ENCODE measurements at places on chromosomes 1 and 21. TPM values are rescaled to one million over a fixed set of nuclear protein-coding genes. Genes with fewer than 3 reads are reported as not detected.

Gene SAMD13
- total RNA-seq = 1.7 TPM

Gene OR2M5
- total RNA-seq = not detected

Gene GPR61
- 0.16 TPM for total RNA-seq

Gene CFHR2
- total RNA-seq = not detected

Gene PIGR
- total RNA-seq = 0.49 TPM

Gene NES
- 123 TPM for total RNA-seq

Gene VANGL1
- 6.9 TPM for total RNA-seq

Gene SH3BGR
- total RNA-seq = 96.1 TPM

Gene FCRL1
- total RNA-seq = not detected

Gene PADI2
- total RNA-seq = 0.83 TPM

Gene ESPN
- not detected for total RNA-seq

Gene TMEM59
- total RNA-seq = 496 TPM

Gene CLEC20A
- total RNA-seq = not detected

Gene OR14K1
- total RNA-seq = not detected

Gene KMO
- 0.21 TPM for total RNA-seq

Gene TFF2
- not detected for total RNA-seq

Gene GFI1
- 0.35 TPM for total RNA-seq

- peak overlapping the region; percentile 78 for H3K27ac ChIP-seq
- no peaks in the 10 kb centered on the region for H3K36me3 ChIP-seq
- H3K4me3 ChIP-seq = peak overlapping the region; percentile 66
These were observed 1.2 kb downstream of the EVA1B start for GRCh38 chr1:36322041-36322785.

- no peak overlapping the region for H3K4me3 ChIP-seq
- no peak for DNase-seq
- no peak overlapping the region for H3K27ac ChIP-seq
- peaks cover 1% of the 10 kb centered on the region for H3K4me1 ChIP-seq
- H3K27me3 ChIP-seq = no peaks in the 10 kb centered on the region
These were observed 30.6 kb downstream of the IFNAR1 start for GRCh38 chr21:33355355-33355754.

DNA sequence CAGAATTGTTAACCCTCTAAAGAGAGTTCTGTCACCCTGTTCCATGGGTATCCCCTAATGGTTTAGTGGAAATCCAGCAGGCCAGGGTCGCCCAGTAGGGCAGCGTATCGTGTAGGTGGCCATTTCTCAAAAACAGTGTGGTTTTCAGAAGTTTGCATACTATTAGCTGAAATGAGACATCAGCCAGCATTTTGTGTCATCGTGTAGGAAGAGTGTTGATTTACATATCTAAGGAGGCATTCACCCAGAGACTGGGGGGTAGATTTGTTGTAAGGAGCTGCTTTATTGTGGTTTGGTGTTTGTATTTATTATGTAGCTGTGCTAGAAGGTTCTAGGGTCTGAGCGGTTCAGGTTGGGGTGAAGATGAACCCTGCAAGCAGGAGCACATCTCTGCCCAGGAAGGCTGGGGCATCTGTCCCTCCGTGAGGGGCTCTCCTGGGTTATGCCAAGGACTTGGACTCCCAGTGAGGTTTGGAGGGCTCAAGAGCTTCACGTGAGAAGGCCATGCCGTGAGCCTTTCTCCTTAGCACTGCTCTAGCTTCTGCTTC, 174.4 kb downstream of the PGBD5 start:
- H3K36me3 ChIP-seq = peaks cover 93% of the 10 kb centered on the region
- H3K27me3 ChIP-seq = no peaks in the 10 kb centered on the region
- H3K4me3 ChIP-seq = no peak overlapping the region
- no peak overlapping the region for H3K27ac ChIP-seq

GRCh38 chr1:93995837-93996536, 86.8 kb upstream of the GCLM start:
- H3K27ac ChIP-seq = no peak overlapping the region
- H3K4me1 ChIP-seq = no peaks in the 10 kb centered on the region
- no peak for DNase-seq

GRCh38 chr1:237059244-237059643, 17.3 kb downstream of the RYR2 start:
- no peak for DNase-seq
- H3K4me3 ChIP-seq = no peak overlapping the region
- no peaks in the 10 kb centered on the region for H3K36me3 ChIP-seq
- no peaks in the 10 kb centered on the region for H3K4me1 ChIP-seq
- H3K27me3 ChIP-seq = no peaks in the 10 kb centered on the region
- H3K27ac ChIP-seq = no peak overlapping the region

DNA sequence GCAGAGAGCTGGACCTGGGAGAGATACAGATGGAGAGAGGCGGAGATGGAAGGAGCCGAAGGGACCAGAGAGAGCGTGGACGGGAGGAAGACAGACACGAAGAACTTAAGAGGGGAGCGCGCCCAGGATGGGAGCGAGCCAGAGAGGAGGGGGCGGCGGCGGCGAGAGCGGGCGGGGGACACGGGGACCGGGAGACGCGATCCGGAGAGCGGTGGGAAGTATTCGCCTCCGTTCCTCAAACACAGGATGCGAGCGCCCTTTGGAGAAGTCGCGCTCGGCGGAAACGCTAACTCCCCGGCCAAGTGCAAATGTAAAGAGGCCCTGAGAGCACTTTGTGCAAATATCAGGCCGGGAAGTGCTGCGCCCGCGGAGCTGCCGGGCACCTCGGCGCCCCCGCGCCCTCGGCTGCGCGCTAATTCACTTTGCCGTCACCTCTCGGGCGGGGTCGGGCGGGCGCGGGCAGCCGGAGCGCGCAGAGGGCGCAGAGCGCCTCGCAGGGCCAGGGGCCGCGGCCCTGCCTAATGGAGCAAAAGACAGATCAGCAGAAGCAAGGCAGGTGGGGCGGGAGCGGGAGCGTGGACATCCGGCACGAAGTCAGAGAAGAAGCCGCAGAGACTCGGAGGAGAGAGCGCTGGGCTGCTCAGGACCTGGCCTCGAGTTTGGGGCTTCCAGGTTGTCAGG, 281.2 kb downstream of the RRAGC start:
- H3K4me1 ChIP-seq = no peaks in the 10 kb centered on the region
- H3K27me3 ChIP-seq = peaks cover 12% of the 10 kb centered on the region
- no peak for DNase-seq
- no peak overlapping the region for H3K27ac ChIP-seq
- no peak overlapping the region for H3K4me3 ChIP-seq

GRCh38 chr1:240928265-240928664, 316.3 kb upstream of the GREM2 start:
- no peak for DNase-seq
- H3K27me3 ChIP-seq = no peaks in the 10 kb centered on the region

- H3K36me3 ChIP-seq = no peaks in the 10 kb centered on the region
- H3K27ac ChIP-seq = no peak overlapping the region
- no peak overlapping the region for H3K4me3 ChIP-seq
- no peaks in the 10 kb centered on the region for H3K4me1 ChIP-seq
- no peak for DNase-seq
- no peaks in the 10 kb centered on the region for H3K27me3 ChIP-seq
These were observed 448.5 kb downstream of the PRDM2 start for GRCh38 chr1:14148526-14148925.

GRCh38 chr1:4144349-4144971, 244.4 kb upstream of the C1orf174 start:
- H3K4me1 ChIP-seq = no peaks in the 10 kb centered on the region
- no peak overlapping the region for H3K4me3 ChIP-seq
- no peaks in the 10 kb centered on the region for H3K36me3 ChIP-seq
- peaks cover 7% of the 10 kb centered on the region for H3K27me3 ChIP-seq

DNA sequence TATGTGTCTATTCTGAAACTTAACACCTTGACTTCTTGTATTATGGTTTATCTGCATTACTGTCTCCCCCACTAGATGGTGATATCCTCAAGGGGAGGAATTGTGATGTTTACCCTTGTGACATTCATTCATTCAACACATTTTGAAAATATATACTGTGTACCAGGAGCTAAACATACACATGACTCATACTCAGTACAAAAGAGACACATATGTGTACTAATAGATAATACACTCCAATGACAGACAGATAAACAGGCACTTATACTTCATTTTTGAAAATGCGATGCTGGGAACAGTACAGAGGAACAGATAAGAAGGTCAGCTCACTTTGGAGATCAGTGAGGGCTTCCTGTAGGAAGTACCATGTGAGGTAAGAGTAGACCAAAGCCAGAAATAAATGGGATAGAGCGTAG, 8.9 kb upstream of the RAB3GAP2 start:
- no peaks in the 10 kb centered on the region for H3K4me1 ChIP-seq
- H3K27me3 ChIP-seq = no peaks in the 10 kb centered on the region
- no peak overlapping the region for H3K4me3 ChIP-seq
- no peaks in the 10 kb centered on the region for H3K36me3 ChIP-seq

GRCh38 chr1:228939001-228939691, 203.9 kb downstream of the RHOU start:
- no peaks in the 10 kb centered on the region for H3K36me3 ChIP-seq
- DNase-seq = no peak
- peak overlapping the region; percentile 74 for H3K27ac ChIP-seq
- peaks cover 27% of the 10 kb centered on the region for H3K4me1 ChIP-seq
- no peaks in the 10 kb centered on the region for H3K27me3 ChIP-seq

DNA sequence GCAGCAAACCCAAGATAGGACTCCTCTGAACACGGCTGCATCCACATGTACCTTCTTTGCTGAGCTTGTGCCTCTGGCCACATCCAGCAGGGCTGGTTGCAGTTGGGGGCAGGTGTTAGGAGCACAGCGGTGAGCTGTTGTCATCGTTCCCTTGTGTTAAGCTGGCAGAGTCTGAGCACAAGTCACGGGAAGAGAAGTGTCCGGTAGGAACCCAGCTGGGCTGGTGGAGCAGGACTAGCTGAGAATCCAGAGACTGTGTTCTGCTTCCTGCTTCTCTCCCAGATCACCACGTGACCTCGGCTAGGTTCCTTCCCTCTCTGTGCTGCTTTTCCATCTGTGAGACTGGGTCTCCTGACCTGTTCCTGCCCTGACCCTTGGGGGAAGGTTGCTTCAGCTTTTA, 105.1 kb downstream of the PCBP3 start:
- H3K4me1 ChIP-seq = no peaks in the 10 kb centered on the region
- no peak overlapping the region for H3K27ac ChIP-seq
- no peaks in the 10 kb centered on the region for H3K36me3 ChIP-seq
- H3K4me3 ChIP-seq = no peak overlapping the region
- no peaks in the 10 kb centered on the region for H3K27me3 ChIP-seq

DNA sequence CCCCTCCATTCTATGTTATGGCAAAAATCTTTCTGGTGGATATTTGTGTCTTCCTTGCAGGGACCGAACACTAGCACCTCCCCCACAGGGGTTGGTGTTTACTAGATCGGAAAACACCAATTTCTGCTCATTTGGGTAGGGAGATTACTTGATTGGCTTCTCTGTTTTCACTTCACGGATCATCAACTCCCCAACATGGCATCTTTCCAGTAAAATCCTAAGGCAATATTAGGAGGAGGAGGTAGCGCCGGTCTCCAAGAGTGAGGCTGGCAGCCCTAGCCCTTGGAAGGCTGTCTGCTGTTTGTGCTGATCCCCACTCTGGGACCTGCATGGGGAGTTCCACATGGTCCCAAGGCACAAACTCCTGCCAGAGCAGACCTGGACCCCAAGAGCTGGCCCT, 12.2 kb downstream of the VASH2 start:
- no peak for DNase-seq
- H3K4me1 ChIP-seq = no peaks in the 10 kb centered on the region
- H3K36me3 ChIP-seq = no peaks in the 10 kb centered on the region

DNA sequence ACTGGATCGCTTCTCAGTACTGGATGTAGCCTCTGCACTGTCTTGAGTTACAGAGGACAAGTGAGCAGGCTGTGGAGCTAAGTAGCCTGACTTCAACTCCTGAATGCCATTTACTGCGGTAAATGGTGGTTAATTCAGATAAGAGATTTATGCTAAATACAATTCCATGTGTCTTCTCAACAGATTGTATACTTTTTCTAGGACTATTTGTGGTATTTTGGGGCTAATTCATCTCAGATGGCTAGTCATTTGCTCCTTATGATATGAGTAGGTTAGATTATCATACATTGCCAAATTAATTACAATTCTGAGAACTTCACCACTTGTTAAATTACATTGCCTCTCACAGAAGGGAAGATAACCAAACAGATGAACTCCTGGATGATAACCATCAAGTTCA, 90.5 kb downstream of the NTNG1 start:
- no peak for DNase-seq
- no peaks in the 10 kb centered on the region for H3K4me1 ChIP-seq
- H3K27ac ChIP-seq = no peak overlapping the region
- H3K36me3 ChIP-seq = no peaks in the 10 kb centered on the region

- no peaks in the 10 kb centered on the region for H3K27me3 ChIP-seq
- H3K4me1 ChIP-seq = no peaks in the 10 kb centered on the region
- H3K4me3 ChIP-seq = no peak overlapping the region
- DNase-seq = no peak
- no peaks in the 10 kb centered on the region for H3K36me3 ChIP-seq
These were observed 19.5 kb downstream of the PADI2 start for GRCh38 chr1:17099616-17100340.

GRCh38 chr1:21648791-21649190, 20.4 kb downstream of the RAP1GAP start:
- H3K4me1 ChIP-seq = peaks cover 11% of the 10 kb centered on the region
- no peak for DNase-seq
- no peak overlapping the region for H3K27ac ChIP-seq
- no peak overlapping the region for H3K4me3 ChIP-seq

- H3K27ac ChIP-seq = no peak overlapping the region
- no peaks in the 10 kb centered on the region for H3K36me3 ChIP-seq
- DNase-seq = no peak
- no peaks in the 10 kb centered on the region for H3K4me1 ChIP-seq
These were observed 6.0 kb downstream of the TFF1 start for GRCh38 chr21:42360317-42360716.

GRCh38 chr1:18410407-18410806, 70.3 kb upstream of the KLHDC7A start:
- no peaks in the 10 kb centered on the region for H3K36me3 ChIP-seq
- H3K27ac ChIP-seq = no peak overlapping the region
- no peak overlapping the region for H3K4me3 ChIP-seq
- no peaks in the 10 kb centered on the region for H3K4me1 ChIP-seq
- peaks cover 2% of the 10 kb centered on the region for H3K27me3 ChIP-seq
- DNase-seq = no peak

DNA sequence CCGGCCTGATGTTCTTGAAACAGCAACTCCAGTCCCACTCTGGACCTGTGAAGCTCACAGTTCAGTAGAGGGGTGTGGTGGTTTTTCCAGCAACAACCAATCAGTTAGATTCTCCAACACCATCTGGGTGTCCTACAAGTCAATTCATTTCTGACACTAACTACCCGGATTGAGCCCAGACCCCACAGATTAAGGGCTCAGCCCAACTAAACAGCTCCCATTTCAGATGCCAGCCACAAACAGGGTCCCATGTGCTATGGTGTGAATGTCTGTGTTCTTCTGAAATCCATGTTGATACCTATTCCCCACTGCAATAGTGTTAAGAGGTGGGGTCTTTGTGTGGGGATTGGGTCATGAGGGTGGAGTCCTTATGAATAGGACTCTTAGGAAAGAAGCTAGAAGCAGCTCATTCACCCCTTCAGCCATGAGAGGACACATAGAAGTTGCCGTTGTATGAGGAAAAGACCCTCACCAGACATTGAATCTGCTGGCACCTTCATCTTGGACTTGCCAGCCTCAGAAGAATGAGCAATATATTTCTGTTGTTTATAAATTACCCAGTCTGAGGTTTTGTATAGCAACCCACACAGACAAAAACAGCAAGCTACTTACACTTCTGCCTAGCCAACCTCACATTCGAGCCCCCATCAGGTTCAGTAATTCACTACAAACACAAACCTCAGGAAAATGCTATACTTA, 53.6 kb downstream of the IRF2BP2 start:
- H3K4me3 ChIP-seq = no peak overlapping the region
- H3K27ac ChIP-seq = no peak overlapping the region
- peaks cover 13% of the 10 kb centered on the region for H3K4me1 ChIP-seq
- H3K36me3 ChIP-seq = no peaks in the 10 kb centered on the region
- no peaks in the 10 kb centered on the region for H3K27me3 ChIP-seq

GRCh38 chr1:242243472-242243871, 244.6 kb upstream of the MAP1LC3C start:
- H3K27ac ChIP-seq = no peak overlapping the region
- H3K36me3 ChIP-seq = no peaks in the 10 kb centered on the region
